ENCODE measurements at places on chromosomes 5 and 9.

- no peak for DNase-seq
These were observed 55.9 kb upstream of the PHF2 start for GRCh38 chr9:93520523-93520922.

DNA sequence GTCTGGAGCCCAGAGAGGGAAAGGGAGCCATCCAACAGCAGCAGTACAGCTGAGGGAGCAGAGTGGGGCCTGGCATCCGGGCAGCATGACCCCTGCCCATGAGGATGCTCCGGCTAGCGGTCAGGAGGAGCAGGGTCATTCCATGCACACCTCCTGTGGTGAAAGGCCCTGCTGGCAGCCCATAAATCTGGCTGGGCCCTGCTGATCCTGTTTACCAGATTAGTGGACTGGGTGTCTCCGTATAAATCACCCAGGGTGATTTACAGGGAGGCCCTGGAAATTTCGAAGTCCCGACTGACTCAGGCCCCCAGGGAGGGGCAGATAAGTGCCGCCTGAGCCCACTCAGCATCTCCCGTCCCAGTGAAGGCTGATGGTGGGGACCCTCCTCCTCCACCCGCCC lies 117.6 kb upstream of the HAND1 start:
- DNase-seq: no peak

DNA sequence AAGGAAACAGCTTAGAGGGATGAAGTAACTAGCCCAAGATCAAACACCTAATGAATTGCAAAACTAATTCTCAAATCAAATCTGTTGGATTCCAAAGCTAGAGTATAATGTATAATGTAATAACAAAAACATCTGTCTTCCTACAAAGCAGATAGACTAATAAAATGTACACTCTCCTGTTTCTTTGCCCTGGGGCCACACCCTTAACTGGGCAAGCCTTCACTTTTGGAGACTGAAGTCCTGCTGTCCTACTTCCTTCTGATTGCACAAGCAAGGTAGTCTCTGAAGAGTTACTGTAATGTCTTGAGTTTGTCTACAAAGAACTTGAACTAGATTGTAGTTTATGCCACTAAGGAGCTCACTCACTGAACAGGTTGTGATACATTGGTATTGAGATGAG lies 2.5 kb downstream of the TTC1 start:
- no peak for DNase-seq

DNA sequence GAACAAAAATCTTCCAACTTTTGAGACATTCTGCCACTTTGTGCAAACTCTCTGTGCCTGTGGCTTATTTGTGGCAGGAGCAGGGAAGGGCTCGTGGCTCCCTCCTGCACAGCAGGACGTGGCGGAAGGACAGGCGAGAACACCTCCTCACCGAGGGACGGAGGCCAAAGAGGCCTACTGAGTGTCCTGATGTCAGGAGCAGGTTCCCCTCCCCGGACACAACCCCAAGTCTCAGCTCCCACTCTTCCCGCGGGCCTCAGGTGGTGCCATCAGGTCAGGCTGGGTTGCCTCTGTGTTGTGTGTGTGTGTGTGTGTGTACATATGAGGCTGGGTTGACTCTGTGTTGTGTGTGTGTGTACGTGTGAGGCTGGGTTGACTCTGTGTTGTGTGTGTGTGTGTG lies 136.8 kb upstream of the LPCAT1 start:
- DNase-seq: no peak

GRCh38 chr9:70092190-70092589 lies 48.5 kb downstream of the MAMDC2 start:
- no peak for DNase-seq

DNA sequence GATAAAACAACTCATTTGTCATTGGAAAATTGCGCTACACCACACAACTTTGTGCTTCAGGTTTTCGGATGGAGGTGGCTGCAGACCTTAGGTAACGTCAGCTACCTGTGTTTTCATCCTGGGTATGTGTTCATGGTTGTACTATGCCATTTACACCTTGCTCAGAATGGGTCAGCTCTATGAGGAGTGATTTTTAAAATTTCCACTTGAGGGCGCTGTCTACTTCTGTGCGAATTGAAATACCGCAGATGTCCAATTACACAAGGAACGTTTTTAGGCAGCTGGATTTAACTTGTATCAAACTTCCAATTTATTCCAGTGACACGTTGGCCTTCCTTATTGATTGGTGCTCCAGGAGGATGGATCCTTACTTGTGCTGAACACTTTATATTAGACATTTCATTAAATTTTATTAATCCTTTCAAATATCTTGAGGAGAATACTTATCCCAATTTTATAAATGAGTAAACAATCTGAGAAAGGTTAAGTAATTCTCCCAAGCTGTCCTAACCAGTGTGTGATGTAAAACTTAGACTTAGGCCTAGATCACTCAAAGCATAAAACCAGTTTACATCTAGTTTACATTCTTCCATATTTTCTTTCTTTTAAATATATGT lies 23.4 kb downstream of the DMRTA1 start:
- no peak for DNase-seq

DNA sequence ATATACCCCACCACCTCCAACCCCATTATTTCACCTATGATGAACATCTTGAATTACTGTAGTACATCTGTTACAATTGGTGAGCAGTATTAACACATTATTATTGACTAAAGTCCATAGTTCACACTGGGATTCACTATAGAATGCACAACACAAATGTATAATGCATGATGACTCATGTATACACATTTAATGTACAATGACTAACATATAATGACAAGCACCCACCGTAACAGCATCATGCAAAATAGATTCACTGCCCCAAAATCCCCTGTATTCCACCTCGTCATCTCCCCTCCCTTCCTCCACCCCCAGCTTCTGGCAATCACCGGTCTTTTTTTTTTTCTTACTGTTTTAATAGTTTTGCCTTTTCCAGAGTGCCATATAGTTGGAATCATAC lies 47.1 kb upstream of the NEK6 start:
- DNase-seq: no peak

DNA sequence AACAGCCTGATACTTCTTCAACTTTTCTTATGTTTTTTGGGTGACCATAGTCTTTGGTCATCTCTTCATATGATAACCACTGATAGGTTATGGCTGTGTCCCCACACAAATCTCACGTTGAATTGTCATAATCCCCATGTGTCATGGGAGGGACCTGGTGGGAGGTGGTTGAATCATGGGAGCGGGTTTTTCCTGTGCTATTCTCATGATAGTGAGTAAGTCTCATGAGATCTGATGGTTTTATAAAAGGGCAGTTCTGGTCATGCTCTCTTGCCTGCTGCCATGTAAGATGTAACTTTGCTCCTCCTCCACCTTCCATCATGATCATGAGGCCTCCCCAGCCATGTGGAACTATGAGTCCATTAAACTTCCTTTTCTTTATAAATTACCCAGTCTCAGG lies 8.7 kb downstream of the RHOBTB3 start:
- no peak for DNase-seq

- DNase-seq: no peak
These were observed 43.3 kb upstream of the ALDH1A1 start for GRCh38 chr9:72996114-72996513.

GRCh38 chr9:85020791-85021190 lies 351.3 kb downstream of the NTRK2 start:
- no peak for DNase-seq

- DNase-seq: no peak
These were observed 35.1 kb downstream of the SH3GLB2 start for GRCh38 chr9:128992995-128993394.

- no peak for DNase-seq
These were observed 50.3 kb upstream of the ACO1 start for GRCh38 chr9:32334112-32334511.

DNA sequence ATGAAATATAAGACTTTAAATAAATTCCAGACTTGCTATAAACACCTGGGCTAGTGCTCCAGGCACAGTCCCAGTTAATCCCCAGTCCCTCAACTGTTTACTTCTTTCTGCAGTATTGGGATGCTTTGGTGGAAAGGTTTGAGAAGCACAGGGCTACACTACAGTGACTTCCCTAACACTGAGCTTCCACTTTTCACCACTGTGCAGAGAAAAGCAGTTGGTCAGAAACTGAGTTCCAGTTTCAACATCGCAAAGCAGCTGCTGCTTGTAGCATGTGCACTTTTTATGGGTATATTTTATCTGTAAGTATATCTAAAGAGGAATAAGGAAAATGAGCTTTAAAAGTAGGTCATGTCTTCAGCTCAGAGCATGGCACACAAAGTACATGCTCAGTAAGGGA lies 339.7 kb downstream of the NTRK2 start:
- DNase-seq: no peak

GRCh38 chr5:174626369-174626920 lies 97.9 kb upstream of the MSX2 start:
- no peak for DNase-seq

DNA sequence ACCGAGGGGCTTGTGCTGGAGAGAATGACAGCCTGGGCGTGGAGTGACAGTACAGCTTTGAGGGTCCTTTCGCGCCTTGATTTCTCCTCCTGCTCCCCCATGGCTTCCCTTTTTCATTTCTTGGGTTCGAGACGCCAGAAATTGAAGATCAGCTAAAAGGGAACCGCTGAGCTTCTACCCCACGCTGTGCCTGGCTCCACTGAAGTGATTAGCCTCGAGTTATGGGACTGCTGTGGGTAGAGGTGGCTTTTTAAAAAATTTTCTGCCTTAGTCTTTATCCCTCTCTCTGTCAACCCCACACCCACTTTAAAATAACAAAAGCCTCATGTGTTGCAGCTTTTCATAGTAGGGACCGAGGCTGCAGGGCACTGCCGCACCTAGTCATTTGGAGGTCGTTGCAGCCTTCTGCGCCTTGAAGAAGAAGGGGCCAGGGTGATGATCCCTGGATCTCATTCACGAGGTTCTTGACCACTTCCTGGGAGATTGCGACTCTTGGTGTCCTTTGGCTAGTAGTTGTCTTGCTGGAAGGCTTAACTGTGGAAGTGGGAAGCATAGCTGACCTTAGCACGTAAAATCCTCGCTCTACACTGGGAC lies 603 bp downstream of the PPIP5K2 start:
- DNase-seq: no peak

DNA sequence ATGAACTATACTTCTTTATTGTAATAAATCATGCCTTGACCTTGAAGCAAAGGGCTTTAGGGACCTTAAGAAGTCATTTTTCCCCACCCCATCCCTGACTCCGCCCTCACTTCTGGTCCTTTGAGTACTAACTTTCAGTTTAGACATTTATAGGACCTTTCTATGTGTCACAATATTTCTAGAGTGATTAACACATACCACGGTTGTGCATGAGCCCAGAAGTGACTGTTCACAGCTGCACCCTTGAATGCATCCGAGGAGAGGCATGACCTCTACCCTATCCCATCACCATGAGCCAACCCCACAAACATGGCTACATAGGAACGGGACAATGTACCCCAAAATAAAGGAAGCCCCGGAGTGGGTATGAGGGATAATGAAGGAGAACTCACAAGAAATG lies 160.3 kb downstream of the HSD17B3 start:
- no peak for DNase-seq

DNA sequence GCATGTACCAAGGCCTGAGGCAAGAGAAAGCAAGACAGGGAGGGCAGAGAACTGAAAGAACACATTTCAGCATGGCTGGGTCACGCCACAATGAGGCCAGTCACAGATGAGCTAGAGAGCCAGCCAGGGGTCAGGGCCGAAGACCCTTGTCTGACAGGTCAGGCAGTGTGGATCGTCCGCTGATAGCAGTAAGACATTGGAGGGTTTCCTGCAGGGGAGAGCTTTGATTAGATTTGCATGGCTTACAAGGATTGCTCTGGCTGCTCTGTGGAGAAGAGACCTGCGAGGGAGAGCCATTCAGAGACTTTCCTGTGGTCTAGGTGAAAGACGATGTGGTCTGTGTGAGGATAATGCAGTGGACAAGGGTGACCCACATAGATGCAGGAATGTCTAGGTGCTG lies 93.1 kb downstream of the RALGPS1 start:
- no peak for DNase-seq

DNA sequence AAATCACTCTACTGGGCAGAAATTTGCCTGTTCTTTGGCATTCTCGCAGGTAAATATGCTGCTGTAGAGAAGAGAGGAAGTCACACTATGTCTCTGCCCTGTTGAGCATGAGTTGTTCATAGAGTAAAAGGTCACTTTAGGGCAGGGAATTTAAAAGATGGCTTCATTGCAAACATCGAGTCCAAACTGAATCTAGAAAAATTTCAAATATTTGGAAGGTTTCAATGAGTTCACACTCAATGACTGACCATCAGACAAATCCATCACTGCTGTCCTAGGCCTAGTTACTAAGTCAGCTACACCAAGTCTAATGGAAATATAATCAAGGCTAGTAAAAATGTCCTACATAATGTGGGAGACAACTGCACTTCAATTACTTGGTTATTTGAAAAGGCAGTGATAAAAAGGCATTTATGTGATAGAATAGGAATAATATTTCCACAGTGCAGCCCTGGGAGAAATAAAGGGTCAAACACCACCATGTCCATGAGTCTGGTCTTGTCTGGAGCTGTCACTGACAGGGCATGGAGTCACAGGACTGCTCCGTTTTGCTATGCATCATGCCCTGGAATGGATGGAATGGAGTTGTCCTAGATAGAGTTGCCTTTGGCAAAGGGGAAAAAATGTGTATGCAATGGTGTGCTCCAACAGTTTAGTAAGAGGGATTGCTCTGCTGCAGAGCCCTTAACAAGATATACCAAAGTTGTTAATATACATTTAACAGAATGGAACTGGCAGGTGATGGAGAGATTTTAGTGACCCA lies 218.5 kb upstream of the DAPK1 start:
- DNase-seq: no peak

DNA sequence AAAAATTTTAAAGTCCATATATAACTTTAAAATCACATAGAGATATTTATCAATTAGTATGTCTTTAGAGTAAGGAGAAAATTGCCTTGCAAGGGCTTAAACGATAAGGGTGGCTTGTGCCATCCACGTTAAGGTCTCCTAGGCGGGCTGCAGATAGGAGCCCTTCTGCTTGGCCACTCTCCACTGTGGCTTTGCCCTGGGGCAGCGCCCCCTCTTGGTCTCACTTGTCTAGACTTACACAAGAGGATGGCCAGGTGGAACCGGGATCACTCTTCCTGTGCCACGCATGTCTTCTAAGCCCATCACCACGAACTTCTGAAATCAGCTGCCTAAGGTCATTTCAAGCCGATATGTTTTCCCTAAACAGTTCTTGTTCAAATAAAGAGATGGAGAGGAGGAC lies 2.9 kb downstream of the FPGS start:
- DNase-seq: no peak

DNA sequence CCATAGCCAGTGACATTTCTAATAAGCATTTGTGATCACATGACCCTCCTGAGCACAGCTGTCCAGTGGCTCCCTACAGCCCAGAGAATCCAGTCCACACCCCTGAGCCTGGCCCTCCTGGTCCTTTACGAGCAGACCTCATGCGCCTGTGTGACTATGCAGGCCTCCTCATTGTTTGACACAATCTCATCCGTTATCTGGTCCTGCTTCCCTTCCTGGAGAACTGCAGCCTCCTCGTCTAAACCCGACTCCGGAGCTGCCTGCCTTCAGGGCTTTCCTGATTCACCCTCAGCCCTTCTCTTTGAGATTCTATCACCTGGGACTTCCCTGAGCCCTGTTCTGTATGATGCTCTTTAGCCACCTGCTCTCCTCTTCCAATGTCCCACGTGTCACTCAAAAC lies 79.7 kb downstream of the GPR21 start:
- DNase-seq: no peak
